ENCODE measurements at places on chromosomes 16 and 17.

DNA sequence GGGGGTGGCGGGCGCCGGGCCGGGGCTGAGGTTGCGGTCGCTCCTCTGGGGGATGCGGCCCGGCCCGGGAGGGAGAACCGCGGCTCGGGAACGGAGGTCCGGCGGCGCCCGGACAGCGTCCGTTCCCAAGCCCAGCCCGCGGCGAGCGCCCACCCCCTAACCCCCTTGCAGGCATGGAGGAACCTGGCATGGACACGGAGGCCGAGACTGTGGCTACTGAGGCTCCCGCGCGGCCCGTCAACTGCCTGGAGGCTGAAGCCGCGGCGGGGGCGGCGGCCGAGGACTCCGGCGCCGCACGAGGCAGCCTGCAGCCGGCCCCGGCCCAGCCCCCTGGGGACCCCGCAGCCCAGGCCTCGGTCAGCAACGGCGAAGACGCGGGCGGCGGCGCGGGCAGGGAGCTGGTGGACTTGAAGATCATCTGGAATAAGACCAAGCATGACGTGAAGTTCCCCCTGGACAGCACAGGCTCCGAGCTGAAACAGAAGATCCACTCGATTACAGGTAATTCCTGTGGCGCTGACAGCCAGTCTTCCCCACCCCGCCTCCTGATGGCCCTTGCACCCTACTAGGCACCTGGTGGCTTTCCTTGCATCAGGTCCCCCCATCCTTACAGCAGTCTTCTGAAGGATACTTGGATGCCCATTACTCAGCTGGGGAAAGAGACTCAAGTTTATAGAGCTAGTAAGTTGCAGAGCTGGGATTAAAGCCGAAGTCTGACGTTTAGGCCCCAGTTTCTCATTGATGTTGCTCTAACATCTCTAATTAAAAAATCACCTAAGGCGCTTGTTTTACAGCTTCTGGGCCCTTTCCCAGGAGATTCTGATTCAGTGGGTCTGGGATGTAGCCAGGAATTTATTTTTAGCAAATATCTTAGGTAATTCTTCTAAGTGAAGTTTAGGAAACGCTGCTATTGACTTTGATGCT is 514 bp downstream of the UBFD1 start:
- no peak for DNase-seq

DNA sequence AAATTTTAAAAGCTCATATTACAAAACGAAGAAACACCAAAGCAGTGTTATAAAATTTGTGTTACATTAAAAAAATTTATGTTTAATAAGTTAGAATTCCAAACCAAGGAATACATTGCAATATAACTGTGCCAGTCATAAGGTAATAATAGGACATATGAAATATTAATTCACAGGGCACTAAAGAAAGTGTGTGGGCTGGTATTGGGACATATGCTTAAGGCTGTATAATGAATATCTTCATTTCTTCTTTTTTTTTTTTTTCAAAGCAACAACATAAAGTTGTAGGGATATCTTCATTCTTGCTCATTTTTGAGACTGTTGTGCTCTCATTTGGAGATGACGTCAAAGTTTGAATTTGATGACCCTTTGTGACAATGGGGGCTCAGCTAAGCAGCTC is 17.5 kb upstream of the FBXO47 start:
- no peak for DNase-seq

DNA sequence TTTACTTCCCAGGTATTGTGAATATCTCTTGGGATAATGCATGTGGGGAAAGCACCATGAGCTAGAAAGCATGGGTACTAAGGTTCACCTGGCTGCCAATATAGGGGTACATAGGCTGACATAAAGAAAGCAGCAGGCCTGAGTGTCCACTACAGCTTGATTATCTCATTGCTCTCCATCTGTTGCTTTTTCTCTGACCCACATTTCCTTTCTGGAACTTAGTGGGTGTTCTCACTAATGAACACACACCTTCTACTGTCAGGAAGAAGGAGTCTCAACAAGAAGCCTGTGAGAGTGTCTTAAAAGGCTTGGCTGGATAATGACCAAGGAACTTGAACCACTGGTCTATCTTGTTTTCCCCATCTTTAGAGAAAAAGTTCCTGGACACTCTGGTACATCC is 62.5 kb downstream of the CA10 start:
- no peak for DNase-seq

DNA sequence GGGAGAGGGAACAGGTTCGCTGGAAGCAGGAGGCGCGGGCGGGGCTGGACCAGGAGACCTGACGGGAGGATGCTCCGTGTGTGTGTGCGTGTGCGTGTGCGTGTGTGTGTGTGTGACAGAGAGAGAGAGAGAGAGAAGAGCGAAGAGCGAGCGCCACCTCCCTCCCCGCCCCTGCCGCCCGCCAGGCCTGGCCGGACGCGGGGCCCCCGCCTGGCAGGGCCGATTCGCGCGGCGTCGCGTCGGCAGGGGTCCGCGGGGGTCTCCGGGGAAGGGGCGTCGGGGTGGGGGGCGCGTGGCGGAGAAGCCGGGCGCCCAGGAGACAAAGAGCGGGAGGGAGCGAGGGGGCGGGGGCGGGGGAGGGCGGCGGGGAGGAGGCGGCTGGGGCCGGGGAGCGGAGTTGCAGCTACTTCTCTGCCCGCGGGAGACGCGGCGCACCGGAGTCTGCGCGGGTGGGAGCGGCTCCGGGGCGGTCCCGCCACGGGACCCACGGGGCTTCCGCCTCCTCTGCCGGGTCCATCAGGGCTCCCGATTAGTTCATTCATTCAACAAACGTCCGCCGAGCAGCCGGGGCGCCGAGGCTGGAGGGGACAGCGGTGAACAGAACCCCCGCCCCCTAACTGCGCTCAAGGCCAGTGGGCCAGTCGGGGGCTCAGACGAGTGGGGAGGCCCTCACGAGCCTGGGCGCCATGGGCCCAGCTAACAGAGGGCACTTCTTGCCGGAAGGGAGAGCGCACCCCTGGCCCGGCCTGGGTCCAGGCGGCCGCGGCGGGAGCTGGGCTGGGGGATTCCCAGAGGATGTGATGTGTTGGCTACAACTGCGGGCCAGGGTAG is at the start of gene SAMD14:
TSS of gene SAMD14 (minus strand) at position 433 of the 831 bp plus-strand sequence. CDS start 5,201 bp downstream, outside the sequence.
- DNase-seq, result peak; percentile 86

GRCh38 chr17:38628441-38628840 is 22.7 kb upstream of the SRCIN1 start:
- DNase-seq, result peak; percentile 81

GRCh38 chr16:85398688-85399582 is 214.2 kb upstream of the GSE1 start:
- no peak for DNase-seq

GRCh38 chr17:82047379-82047778 is 4.2 kb downstream of the RFNG start:
- DNase-seq, result no peak

DNA sequence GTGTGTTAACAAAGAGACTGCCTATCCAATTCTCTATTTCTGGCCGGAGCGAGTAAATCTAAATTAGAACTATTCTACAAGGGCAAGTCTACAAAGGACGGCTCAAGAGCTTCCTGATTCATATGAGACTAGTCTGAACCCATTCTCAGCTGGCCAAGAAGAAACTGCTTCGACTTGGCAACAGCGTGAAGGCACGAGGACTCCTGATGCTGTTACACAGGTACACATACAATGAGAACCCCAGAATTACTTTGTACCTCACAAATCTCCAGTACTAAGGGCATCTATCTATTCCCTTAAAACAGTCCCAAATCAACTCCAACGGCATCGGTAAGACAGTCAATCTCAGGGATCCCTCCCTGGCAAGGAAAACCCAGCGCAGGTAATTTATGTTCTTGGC is 1.5 kb downstream of the CRK start:
- DNase-seq, result no peak

- peak; percentile 87 for DNase-seq
Observed at GRCh38 chr16:72501739-72502593, 330.0 kb upstream of the PMFBP1 start.

DNA sequence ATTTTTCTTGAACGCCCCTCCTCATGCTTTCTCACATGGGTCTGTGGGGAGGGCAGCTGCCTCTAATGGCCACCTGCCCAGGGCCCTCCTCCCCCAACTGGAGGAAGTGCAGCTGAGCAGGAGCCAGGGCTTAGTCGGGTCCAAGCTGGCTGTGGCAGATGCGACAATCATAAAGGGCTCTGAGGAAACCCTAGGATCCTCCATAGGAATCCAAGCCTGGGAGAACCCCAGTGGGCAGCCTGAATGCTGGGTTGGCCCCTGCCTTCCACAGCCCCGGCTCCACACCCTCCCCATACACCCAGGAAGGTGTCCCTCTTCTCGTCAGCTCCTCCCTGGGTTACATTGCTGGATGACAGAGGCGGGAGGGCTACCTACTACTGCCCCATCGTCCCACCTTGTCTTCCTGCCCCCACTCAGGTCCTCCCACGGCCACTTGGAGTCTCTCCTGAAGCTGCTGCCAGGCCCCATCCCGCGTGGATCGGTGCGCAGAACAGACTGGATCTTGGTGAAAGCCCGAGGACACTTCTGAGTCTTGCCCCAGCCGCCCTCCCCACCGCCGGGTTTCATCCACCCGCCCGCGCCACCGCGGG is 15.6 kb upstream of the CBFB start:
- peak; percentile 66 for DNase-seq

DNA sequence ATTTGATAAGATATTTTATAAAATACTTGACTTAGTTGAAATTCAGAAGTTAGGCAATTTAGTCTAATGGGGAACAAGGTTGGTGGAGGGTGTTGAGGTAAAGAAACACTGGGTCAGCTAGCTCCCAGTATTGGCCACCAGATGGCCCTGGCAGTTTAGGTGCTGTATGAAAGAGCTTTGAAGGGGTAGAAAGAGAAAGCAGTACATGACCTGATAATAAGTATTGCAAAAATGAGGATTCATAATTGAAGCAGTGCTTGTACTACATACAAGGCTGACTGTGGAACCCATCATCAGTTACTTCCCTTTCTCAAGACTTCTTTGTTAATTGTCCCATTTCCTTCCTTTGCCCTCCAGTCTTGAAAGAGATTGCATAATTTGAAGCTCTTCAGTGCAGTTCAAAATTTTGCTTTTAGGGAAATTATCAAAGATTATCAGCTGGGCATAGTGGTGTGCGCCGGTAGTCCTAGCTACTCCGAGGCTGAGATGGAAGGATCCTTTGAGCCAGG is 29.4 kb downstream of the TANC2 start:
- DNase-seq, result peak; percentile 79

- no peak for DNase-seq
Observed at GRCh38 chr16:63311313-63311712, 1275.1 kb upstream of the CDH8 start.

- DNase-seq, result no peak
Observed at GRCh38 chr16:5845046-5845445, 747.5 kb upstream of the EEF2KMT start.

DNA sequence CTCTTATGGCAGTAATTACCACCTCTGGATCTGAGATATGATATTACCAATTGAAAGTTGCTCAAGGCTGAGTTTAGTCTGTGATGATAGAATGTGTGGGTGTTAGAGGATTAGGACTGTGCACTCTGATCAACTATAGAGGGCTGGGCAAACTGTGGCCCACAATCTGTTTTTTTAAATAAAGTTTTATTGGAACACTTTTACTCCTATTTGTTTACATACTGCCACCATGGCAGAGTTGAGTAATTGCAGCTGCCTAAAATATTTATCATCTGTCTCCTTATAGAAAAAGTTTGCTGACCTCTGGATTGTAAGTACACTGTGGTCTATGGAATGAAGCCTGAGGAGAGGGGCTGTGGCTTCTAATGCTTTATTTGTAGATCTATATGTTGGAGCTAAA is 71.5 kb upstream of the N4BP1 start:
- DNase-seq, result no peak

- DNase-seq, result peak; percentile 68
Observed at GRCh38 chr16:66935314-66936011, at the start of gene CES2. CES2 (plus strand) TSS chr16:66935516; CDS start chr16:66935636, 120 bp downstream.

DNA sequence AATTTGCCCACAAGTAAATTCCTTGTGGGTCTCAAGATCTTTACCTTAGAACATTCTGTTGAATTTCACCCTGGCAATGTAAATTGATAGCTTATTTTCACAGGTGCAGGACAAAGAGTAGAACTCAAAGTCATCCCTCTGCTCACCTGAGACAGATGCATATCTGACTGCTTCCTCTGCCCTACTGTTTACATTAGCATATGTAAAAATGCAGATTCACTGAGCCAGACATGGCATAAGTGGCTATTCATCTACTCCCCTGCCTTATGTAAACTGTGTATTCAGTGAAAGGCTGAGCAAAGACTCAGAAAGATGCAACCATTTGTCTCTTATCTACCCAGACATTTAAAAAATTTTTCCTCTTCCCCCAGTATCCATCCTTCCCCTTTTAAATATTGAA is 22.3 kb upstream of the MILR1 start:
- no peak for DNase-seq
